ENCODE measurements at places on chromosomes 3 and 15.

GRCh38 chr3:128402319-128402718 is 64.4 kb downstream of the DNAJB8 start:
- no peak for DNase-seq

DNA sequence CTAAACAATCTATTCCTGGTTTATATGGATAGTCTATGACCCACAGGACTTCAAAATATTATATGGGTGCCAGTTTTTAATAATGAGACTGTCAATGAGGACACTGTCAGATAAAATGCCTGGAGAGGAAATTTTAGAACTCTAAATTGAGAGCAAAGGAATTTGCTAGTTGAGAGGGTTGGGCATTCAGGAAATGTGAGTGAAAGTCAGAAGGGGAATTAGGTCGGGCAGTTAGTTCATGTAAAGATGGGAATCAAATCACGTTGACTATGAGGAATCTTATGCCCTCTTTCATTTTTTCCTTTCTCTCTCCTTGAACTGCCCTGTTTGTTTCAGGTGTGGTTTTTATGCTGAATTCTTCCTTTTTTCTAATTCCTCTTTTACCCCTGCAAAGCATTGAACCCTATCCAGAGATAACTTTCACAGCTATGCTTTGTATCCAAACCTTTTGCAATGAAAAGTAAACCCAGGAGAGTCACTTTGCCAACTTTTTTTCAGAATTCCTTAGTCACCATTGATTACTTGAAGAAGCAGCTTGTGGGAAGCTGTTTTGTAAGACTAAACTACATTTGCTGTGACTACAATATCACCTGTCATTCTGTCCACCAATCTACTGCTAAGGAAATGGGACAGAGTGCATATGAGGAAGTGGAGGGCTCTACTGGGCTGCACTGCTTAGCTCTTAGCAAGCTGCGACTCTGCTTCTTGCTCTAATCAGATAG is 27.8 kb downstream of the CHP1 start:
- no peak for DNase-seq

DNA sequence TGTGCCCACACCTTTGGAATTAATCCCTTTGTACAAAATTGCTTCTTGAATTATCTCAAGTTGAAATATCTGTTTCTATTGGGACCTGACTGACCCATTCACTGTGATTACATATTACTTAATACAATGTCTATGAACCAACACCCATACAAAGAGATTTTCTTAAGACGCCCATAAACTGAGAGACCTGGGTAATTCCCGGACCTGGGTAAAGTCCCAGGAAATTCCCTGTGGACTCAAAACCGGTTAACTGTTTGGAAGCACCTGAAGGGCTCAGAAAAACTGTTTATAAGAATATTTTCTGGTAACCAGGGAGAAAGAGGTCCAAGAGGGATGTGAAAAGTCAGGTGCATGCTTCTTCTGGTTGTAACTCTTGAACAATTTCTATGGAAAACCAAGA is 314.0 kb upstream of the WNT5A start:
- no peak for DNase-seq

GRCh38 chr15:75033809-75034208 is 10.4 kb downstream of the PPCDC start:
- no peak for DNase-seq

- no peak for DNase-seq
Measured at GRCh38 chr15:94235646-94236045, 4.3 kb downstream of the MCTP2 start.

GRCh38 chr3:128328546-128329458 is 137.9 kb downstream of the DNAJB8 start:
- DNase-seq = no peak

DNA sequence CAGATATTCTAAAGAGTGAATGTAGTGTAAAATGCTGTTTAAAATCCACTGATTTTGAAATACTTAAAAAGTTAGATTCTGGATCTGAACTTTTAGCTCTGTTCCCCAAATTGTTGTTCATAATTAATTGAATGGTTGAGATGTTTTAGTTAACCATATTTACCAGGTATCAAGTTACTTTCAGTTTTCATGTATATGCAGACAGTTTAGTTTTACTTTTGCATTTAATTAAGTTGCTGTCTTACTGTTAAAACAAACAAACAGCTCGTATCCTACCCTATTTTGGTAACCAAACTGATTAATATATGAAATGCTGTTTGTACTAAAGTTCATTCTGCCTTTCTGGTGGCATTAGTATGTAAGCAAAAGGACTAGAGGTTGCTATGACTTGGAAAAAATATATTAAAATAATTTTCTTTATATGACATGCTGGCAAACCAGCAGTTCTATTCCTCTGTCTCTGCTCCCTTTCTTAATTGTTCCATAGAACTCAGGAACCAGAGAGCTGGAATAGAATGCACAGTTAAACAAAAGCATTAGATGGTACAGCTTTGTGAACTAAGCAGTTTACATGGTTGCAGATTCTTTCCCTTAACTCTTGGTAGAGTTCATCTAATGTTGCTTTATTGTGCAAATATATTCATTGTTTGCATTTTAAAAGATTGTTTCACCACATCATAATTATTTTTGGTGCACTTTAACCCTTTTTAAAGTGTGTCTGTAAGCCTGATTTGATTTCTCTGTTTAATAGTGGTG is 39.5 kb upstream of the SCAANT1 start:
- DNase-seq = no peak

DNA sequence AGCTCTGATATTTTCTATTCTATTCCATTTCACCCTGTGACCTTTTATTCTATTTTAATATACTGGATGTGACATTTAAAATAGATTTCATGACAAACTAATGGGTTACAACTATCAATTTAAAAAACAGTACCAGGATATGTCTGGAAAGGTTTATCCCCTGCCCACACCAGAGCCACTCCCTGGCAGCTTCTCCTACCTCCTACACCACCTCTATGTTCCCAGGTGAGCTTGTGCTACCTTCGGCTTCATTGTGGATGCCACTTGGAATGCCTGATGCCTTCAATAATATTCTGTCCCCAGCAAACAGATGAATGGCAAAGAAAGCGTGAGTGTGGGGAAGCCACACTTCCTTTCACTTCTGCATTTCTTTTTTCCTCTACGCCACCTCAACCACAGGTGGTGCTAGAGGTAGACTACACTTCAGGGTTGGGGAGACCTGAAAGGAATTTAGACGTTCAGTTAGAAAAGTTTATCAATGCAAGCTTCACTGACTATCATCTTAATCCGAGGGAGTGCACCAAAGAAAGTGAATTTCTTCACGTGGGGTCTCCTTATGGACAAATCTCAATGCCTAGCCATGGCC is 213.0 kb downstream of the SSR3 start:
- DNase-seq = no peak

GRCh38 chr3:117322866-117323265 is 613.3 kb downstream of the TUSC7 start:
- DNase-seq = no peak

- no peak for DNase-seq
Measured at GRCh38 chr3:106457281-106458180, 588.7 kb upstream of the CBLB start.

DNA sequence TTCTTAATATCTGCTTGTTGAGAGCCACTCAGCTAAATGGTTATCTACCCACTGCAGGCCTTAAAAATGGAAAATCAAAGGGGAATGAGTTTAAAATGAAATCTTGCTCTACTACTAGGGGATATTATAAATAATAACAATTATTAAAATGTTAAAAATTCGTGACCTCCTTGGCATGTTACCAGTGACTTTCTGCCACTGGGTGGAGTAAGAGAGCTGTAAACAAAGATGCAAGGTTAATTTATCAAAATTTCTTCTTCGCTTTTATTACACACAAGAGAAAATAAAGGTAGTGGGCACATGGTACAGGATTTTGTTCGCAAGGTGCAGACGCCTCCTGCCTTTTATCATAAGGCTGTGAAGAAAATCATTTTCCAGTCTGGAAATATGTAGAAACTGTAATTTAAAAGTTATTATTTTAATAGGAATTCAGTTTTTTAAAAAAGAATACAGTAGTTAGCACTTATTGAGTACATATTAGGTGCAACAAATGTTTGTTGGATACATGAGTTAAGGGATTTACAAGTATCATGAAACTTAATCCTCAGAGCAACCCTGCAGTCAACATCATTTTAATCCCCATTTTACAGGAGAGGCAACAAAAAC is 272.6 kb downstream of the SUCLG2 start:
- DNase-seq = no peak

DNA sequence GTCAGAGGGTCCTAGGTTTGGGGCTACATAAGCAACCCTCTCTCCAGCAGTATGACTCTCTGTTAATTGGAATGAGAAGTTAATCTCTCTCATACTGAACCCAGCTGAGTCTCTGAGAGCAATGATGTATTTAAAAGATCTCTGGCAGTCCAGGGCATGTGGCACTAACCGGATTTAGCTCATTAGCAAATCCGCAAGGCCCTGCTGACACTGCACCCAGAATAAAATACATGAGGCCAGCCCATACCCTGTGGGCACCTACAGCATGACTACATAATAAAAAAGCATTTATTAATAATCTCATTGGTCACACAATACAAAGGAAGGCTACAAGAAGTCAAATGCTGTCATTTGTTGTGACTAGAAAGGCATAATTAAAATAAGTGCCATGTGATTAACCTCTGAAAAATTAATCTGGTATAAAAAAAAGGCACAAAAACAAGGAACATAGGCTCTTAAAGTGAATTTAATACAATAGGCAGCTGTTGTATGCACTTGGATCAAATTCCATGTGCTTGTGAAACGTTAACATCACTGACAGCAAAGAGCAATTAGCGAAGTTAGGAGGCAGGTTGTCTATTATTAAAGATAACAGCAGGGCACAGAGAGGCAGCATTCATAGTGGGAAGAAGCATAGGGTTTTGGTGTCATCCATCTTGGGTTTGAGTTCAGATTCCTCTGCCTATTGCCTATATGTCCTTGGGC is 381.2 kb downstream of the WDR72 start:
- no peak for DNase-seq

GRCh38 chr3:25455441-25456132 is 27.5 kb downstream of the RARB start:
- DNase-seq = no peak

GRCh38 chr15:52144656-52145178 is 32.1 kb upstream of the BCL2L10 start:
- DNase-seq = no peak

DNA sequence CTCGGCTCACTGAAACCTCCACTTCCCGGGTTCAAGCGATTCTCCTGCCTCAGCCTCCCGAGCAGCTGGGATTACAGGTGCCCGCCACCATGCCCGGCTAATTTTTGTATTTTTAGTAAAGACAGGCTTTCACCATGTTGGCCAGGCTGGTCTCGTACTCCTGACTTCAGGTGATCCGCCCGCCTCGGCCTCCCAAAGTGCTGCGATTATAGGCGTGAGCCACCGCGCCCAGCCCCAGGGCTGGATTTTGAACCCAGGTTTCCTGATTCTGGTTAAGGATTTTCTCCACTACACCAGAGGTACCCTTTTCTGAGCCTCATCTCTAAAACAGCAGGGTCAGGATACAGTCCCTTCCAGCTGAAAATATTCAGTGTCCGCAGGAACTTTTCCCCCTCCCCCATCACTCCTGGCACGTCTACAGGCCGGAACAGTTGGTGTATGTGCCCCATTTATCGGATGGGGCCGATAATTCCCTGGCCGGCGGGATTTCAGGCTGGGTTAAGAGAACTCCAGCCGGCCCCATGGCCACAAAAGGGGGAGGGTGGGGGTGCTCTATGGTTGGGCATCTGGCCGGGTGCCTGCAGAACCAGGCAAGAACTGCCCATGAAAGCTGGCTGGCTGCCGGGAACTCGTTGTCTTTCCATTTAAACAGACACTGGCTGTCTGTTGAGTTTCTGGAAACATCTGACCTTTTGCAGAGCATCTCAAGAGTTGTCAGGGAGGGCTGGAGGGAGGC is 26.8 kb upstream of the SEMA4B start:
- no peak for DNase-seq

DNA sequence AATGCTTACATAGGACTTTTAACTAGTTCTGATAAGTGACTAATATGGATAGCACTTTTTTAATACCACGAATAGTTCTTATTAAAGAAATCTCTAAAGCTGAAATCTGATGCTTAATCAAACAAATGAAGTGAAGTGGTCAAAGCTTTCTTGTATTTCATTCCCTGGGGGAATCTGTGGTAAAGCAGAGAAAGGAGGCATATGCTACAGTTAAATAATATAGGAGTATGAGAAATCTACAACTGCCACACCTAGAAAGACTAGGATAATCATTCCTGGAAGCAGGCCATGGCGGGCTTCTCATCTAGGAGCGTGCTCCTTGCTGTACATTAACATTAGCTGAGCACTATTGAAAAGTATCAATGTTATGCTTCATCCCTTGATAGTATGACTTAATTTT is 835.7 kb downstream of the OTOL1 start:
- no peak for DNase-seq

GRCh38 chr3:157107037-157107436 is 52.9 kb downstream of the CCNL1 start:
- no peak for DNase-seq

GRCh38 chr3:143571548-143571947 is 276.7 kb downstream of the SLC9A9 start:
- DNase-seq = no peak

- no peak for DNase-seq
Measured at GRCh38 chr3:33424606-33425452, 15.4 kb downstream of the UBP1 start.

DNA sequence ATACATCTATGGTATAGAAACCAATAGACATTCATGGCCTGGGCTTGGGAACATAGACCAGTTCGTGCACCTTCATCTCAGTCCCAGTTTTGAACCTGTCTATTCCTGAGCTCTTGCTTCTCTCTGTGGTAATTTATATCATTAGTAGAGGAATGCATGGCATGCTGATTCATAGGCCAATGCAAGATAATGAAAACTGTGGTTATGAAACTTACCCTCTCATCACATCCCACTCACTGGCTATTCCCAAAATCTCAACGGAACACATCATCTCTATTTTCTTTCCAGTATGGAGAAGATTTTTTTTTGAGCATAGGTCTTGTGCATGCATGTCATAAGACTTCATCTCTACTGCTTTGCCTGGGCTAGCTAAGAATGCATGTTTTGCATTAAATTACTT is 18.7 kb upstream of the P2RY12 start:
- DNase-seq = no peak

GRCh38 chr15:87038404-87038803 is 958.7 kb downstream of the AGBL1 start:
- no peak for DNase-seq

GRCh38 chr15:65881766-65882434 is 12.6 kb downstream of the RAB11A start:
- no peak for DNase-seq

DNA sequence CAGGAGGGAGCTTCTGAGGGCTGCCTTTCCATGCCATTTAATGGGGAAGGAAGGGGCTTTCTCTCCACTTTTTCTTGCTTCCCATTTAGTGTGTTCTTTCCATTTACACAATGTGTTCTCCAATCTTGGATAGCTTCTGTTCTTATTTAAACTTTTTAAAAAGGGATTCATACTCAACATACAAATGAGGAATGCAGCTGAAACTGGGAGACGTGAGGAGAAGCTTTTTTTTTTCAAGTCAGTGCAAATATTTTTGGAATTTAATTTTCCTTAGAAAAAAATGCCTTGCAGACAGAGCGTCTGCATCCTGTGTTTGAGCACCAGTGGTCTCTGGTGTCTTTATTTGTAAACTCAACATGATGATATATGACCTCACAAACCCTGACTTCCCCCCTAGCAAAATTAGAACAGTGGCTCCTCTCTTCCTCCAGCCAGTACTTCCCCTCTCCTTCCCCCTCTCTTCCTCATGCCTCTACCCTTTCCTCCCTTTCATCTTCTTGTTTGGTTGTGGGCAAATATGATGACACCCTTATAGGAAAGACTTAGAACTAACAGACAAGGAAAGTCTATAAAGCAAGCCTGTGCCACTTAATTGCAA is 48.1 kb upstream of the PCSK6 start:
- no peak for DNase-seq
